ENCODE measurements at places on chromosomes 3 and 15. TPM values are rescaled to one million over a fixed set of nuclear protein-coding genes. Genes with fewer than 3 reads are reported as not detected.

Gene VGLL3
- total RNA-seq = 55.5 TPM

Gene DUOX1
- 32.1 TPM for total RNA-seq

DNA sequence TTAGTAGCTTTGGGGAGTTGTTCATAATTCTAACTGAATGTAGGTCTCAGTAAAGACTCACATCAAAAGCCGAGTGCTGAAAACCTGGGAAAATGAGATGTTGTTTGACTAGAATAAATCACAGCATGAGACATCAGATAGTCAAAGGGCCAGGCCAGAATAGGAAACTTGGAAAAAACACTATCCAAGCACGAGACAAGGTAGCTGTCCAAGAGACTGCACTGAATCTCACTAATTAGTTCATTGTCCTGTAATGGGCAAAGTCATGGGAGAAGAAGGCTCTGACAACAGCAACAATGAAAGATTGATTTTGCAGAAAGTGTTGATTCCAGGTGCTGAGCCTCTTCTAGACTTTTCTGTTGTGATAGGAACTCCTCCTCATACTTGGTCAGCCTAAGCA, 314.2 kb downstream of the ROBO1 start:
- H3K27me3 ChIP-seq = no peaks in the 10 kb centered on the region
- no peak overlapping the region for H3K4me3 ChIP-seq
- no peaks in the 10 kb centered on the region for H3K36me3 ChIP-seq
- H3K27ac ChIP-seq = no peak overlapping the region
- no peak for DNase-seq

DNA sequence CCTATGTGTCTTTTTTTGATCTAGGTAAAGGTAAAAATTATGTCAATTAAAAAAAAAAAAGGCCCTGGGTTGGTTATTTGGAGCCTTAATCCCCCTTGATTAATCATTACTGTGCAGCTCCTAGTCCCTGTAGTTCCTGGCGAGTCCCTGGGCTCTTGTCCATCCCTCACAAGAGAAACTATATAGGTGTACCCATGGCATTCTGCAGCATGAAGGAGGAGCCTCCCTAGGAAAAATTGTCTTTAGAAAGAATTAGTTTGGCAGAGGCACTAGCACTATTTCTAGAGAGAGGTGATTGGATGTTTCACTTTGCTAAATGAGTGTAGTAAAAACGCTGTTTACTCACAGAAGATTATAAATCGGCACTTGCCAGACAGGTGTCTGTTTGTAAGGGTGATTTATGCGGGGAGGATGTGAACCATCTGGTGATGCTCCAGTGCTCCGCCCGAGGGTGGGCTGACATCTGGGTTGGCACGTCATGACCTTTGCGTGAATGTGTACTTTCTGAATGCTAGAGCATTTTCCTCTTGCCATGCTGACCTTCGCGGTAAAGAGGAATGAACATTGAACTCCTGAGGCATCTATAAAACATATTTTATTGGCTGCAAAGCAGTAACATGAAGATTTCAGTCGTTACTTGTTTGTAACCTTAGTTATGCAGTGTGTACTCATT, 12.6 kb downstream of the PLCL2 start:
- no peak overlapping the region for H3K4me3 ChIP-seq
- H3K27me3 ChIP-seq = no peaks in the 10 kb centered on the region
- H3K4me1 ChIP-seq = no peaks in the 10 kb centered on the region
- H3K27ac ChIP-seq = no peak overlapping the region

DNA sequence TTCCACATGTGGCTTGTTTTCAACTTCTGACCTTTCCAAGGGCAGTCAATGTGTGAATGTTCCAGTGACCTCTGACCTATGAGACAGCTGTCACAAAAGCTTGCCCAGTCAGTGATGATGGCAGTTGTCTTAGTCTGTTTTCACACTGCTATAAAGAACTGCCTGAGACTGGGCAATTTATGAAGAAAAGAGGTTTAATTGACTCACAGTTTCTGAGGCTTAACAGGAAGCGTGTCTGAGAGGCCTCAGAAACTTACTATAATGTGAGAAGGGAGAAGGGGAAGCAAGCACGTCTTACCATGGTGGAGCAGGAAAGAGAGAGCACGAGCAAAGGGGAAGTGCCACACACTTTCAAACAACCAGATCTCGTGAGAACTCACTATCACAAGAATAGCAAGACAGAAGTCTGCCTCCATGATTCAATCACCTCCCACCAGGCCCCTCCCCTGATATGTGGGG, 95.6 kb downstream of the ECT2 start:
- H3K36me3 ChIP-seq = no peaks in the 10 kb centered on the region
- no peak for DNase-seq
- H3K27me3 ChIP-seq = no peaks in the 10 kb centered on the region
- H3K4me3 ChIP-seq = no peak overlapping the region

- no peaks in the 10 kb centered on the region for H3K27me3 ChIP-seq
- H3K4me3 ChIP-seq = no peak overlapping the region
- DNase-seq = no peak
- H3K4me1 ChIP-seq = no peaks in the 10 kb centered on the region
Observed at GRCh38 chr3:81005992-81006391, 755.5 kb downstream of the GBE1 start.

GRCh38 chr3:172557515-172558220, 34.4 kb upstream of the TNFSF10 start:
- DNase-seq = no peak
- H3K27me3 ChIP-seq = no peaks in the 10 kb centered on the region
- H3K4me3 ChIP-seq = no peak overlapping the region
- H3K27ac ChIP-seq = peak overlapping the region; percentile 8
- no peaks in the 10 kb centered on the region for H3K36me3 ChIP-seq

DNA sequence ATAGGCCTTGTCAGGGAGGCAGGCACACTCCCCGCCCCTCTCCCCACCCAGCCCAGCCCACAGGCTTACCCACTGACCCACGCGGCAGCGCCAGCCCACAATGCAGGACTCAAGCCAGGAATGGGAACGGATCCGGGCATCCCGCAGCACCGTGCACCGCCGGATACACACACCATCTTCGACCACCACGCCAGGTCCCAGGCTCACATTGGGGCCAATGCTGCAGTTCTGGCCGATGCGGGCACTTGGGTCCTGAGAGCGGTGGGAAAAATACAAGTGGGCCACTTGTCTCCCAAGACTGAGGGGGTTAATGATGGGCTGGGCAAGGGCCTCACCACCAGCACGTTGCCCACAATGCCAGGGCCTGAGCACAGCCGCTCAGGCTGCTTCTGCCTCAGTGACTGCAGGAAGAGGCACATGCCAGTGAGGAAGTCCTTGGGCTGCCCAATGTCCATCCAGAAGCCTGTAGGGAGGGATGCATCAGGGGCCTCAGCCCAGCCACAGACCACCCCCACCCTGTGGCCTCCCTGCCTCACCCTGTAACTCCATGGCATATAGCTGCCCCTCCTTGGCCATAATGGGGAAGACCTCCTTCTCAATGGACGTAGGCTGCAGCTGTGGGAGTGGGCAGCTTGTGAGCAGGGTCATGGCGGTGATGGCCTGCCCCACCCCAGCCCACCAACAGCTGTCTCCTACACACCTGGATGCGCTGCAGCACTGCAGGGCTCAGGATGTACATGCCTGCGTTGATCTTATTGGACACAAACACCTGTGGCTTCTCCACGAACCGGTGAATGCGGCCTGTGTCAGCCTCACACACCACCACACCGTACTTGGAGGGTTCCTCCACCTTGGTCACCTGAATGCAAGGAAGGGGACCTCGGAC, 1.6 kb downstream of the GMPPB start:
- DNase-seq = no peak
- peak overlapping the region; percentile 98 for H3K27ac ChIP-seq
- H3K36me3 ChIP-seq = no peaks in the 10 kb centered on the region
- peak overlapping the region; percentile 92 for H3K4me3 ChIP-seq
- H3K4me1 ChIP-seq = peaks cover 20% of the 10 kb centered on the region
- H3K27me3 ChIP-seq = no peaks in the 10 kb centered on the region

- no peak overlapping the region for H3K4me3 ChIP-seq
- no peaks in the 10 kb centered on the region for H3K27me3 ChIP-seq
- H3K4me1 ChIP-seq = peaks cover 8% of the 10 kb centered on the region
- no peaks in the 10 kb centered on the region for H3K36me3 ChIP-seq
- H3K27ac ChIP-seq = peak overlapping the region; percentile 79
Observed at GRCh38 chr3:170044271-170044670, 6.5 kb downstream of the GPR160 start.

GRCh38 chr3:2300938-2301337, 202.3 kb downstream of the CNTN4 start:
- H3K4me3 ChIP-seq = no peak overlapping the region
- H3K36me3 ChIP-seq = no peaks in the 10 kb centered on the region
- no peaks in the 10 kb centered on the region for H3K27me3 ChIP-seq
- no peak overlapping the region for H3K27ac ChIP-seq

DNA sequence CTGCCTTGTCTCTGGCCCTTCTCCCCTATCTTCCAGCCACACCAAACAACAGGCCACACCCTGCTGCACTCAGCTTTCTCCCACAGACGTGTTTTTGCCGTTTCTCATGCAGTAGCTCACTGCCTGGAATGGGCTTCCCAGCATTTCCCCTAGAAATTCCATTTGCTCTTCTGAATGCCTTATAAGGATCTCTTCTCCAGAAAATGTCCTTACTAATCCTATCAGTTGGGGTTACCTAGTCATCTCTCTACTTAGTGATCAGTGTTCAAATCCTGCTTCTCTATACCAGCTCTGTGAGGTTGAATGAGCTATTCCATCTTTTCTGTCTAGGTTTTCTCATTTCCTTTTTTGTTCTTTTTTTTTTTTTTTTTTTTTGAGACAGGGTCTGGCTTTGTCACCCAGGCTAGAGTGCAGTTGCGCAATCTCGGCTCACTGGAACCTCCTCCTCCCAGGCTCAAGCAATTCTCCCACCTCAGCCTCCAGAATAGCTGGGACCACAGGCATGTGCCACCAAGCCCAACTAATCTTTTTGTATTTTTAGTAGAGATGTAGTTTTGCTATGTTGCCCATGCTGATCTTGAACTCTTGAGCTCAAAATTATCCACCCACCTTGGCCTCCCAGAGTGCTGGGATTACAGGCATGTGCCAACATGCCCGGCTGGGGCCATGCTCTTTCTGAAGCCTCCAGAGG, 98.2 kb upstream of the CHD2 start:
- H3K4me1 ChIP-seq = no peaks in the 10 kb centered on the region
- H3K27ac ChIP-seq = no peak overlapping the region
- no peak for DNase-seq
- H3K27me3 ChIP-seq = no peaks in the 10 kb centered on the region

DNA sequence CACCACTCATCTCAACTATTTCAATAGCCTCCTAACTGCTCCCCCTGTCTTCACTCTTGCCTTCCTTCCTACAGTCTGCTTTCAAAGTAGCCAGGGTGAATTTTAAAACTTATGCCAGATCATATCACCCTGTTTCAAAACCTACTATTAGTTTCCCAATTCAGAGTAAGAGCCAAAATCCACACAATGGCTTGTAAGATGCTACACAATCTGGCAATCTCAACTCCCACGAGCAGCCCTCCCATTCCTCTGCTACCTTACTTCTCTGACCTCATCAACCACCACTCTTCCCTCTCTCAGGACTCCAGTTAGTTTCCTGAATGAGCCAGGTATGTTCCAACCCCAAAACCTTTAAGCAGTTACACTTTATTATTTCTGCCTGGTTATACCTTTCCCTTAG, 62.5 kb downstream of the VPS13C start:
- no peak for DNase-seq
- no peak overlapping the region for H3K27ac ChIP-seq
- no peaks in the 10 kb centered on the region for H3K36me3 ChIP-seq
- H3K27me3 ChIP-seq = no peaks in the 10 kb centered on the region

DNA sequence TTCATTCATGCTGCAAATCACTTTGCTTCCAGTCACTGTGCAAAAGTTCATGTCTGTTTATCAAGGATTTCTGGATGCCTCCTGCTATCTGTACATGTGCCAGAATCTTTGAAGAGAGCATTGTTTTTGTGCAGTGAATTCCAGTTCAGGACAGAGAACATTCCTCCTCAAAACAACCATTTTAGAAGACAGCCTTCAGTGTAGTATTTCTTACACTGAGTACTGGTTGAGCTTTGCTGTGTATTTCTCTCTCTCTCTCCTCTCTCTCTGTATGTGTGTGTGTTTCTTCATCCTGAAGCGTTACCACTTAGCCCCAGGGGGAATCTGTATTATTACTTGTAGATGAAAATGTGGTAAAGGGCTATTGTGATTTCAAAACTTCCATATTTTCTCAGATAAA, 123.8 kb upstream of the CHL1 start:
- no peak overlapping the region for H3K27ac ChIP-seq
- H3K4me3 ChIP-seq = no peak overlapping the region
- H3K27me3 ChIP-seq = no peaks in the 10 kb centered on the region
- DNase-seq = no peak
- H3K4me1 ChIP-seq = no peaks in the 10 kb centered on the region

- H3K27ac ChIP-seq = no peak within 1 kb of the TSS
- H3K27me3 ChIP-seq = no peaks in the 10 kb centered on the region
- H3K4me1 ChIP-seq = no peaks in the 10 kb centered on the region
- peak; percentile 58 for DNase-seq
- H3K36me3 ChIP-seq = no peaks in the 10 kb centered on the region
- H3K4me3 ChIP-seq = peak within 1 kb of the TSS; percentile 42
Observed at GRCh38 chr3:69385723-69386555, at the start of gene FRMD4B. TSS of gene FRMD4B (minus strand) at chr3:69386088. CDS start at chr3:69385989, 99 bp downstream.

DNA sequence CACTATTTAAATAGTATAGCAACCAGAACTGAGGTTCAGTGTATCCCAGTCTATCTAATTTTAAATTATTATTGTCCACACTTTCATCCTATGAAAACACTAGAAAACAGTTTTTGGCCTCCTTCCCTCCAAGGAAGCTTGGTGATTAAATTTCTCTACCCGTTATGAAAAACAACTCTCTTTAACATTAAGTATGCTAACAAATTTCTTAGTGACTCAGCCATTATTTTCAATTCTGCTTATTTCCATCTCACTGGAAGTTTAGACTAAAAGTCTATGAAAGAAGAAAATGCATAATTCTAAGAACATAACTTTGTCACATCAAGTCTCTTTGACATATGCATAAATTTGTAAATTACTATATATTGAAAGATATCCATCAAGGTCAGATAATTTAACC, 185.2 kb downstream of the NSUN3 start:
- no peaks in the 10 kb centered on the region for H3K27me3 ChIP-seq
- H3K4me1 ChIP-seq = no peaks in the 10 kb centered on the region
- no peaks in the 10 kb centered on the region for H3K36me3 ChIP-seq
- no peak overlapping the region for H3K27ac ChIP-seq

- H3K4me1 ChIP-seq = no peaks in the 10 kb centered on the region
- no peak for DNase-seq
- no peaks in the 10 kb centered on the region for H3K36me3 ChIP-seq
- H3K4me3 ChIP-seq = no peak overlapping the region
Observed at GRCh38 chr3:111548092-111548491, 6.1 kb downstream of the CD96 start.

GRCh38 chr15:67350042-67350441, 95.5 kb downstream of the IQCH start:
- H3K27ac ChIP-seq = no peak overlapping the region
- no peak for DNase-seq
- H3K27me3 ChIP-seq = no peaks in the 10 kb centered on the region
- H3K4me1 ChIP-seq = no peaks in the 10 kb centered on the region
- H3K36me3 ChIP-seq = no peaks in the 10 kb centered on the region
- no peak overlapping the region for H3K4me3 ChIP-seq
